Right cardiac atrium (tissue), 5 donors: ENCODE measurements at places on chromosomes 7 and 10. TPM values are rescaled to one million over a fixed set of nuclear protein-coding genes. Genes with fewer than 3 reads are reported as not detected.
A peak's percentile ranks its signal among the peaks of the same experiment; 100 is the strongest.

DNA sequence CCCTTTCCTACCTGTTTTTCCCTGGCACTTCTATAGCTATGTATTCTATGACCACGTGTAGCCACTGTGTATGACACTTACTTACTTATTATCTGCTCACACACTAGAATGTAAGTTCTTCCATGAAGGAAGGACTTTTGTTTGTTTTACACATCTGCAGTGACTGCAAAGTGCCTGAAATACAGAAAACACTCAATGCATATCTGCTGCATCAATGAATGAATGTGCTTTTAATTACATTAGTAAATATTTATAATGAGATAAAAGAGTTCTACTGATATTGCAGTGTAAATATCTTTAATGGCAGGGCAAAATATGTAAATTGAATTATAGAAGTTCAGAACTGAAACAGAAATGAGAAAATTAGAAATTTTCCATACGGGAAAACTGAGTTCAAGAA, 43.5 kb upstream of the CDC14C start:
- no peak for DNase-seq

- no peak for DNase-seq
These were observed 40.4 kb downstream of the GNA12 start for GRCh38 chr7:2803755-2804154.

UBTD1 gene
- 27.6 TPM for total RNA-seq

DNA sequence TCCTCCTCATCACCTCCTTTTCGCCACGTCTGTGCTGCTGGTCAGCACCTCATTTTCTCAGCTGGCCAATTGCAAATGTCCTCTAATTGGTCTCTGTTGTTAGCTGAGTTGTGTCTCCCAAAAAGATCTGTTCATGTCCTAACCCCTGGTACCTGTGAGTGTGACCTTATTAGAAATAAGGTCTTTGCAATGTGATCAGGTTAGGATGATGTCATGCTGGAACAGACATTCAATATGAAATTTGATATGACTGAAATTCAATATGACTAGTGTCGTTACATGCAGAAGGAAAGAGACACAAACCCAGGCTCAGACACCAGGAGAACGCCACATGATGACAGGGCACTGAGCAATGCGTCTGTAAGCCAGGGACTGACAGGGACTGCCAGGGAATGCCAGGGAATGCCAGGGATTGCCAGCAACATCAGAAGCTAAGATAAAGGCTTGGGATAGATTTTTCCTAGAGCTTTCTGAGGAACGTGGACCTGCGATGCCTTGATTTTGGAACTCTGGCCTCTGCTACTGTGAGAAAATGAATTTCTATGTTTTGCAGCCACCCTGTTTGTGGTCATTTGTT, 77.5 kb upstream of the CXCL12 start:
- DNase-seq: no peak

DNA sequence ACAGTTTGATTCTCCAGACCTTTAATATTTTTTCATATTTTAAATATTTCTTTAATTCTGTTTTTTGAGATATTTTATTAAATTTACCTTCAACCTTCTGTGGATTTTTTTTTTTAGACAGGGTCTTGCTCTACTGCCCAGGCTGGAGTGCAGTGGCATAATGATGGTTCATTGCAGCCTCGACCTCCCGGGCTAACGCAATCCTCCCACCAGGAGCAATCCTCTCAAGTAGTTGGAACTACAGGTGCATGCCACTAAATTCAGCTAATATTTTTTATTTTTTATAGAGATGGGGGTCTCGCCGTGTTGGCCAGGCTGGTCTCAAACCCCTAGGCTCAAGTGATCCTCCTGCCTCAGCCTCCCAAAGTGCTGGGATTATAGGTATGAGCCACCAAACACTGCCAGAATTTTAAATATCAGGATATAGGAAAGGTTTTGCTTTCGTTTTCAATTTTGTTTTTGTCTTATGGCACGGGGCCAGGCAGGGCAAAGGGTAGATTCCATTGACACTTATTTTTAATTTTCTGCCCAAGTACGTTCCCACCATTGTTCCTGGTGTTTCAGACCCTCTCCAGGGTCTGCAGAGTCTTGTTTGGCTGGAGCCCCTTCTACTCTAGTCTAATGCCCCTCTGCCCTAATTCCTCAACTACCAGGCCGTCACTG, 1.2 kb downstream of the TACC2 start:
- DNase-seq: no peak

DNA sequence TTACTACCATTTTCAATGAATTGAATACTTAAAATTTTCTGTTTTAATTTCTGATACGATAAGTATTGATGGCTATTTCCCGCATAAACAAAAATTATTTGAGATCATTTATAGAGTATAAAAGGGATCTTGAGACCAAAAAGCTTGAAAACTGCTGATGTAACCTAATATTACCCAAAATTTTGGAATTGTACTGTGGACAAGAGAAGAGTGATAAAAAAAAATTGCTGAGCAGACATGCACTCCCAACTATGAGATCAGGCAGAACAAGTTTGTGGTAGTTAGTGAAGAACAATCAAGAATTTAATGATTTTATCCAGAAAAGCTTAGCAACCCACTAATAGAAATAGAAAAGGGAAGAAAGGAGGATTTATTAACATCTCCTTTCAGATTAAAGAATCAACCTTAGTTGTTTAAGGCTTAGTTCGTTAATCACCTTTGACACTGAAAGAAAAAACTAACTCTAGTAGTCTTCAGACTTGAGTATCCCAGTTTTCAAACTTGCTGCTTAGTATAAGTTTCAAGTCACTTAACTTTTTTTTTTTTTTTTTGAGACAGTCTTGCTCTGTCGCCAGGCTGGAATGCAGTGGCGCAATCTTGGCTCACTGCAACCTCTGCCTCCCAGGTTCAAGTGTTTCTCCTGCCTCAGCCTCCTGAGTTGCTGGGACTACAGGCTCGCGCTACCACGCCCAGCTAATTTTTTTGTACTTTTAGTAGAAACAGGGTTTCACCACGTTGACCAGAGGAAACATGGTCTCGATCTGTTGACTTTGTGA, 50.6 kb upstream of the ZC3HAV1 start:
- no peak for DNase-seq

DNA sequence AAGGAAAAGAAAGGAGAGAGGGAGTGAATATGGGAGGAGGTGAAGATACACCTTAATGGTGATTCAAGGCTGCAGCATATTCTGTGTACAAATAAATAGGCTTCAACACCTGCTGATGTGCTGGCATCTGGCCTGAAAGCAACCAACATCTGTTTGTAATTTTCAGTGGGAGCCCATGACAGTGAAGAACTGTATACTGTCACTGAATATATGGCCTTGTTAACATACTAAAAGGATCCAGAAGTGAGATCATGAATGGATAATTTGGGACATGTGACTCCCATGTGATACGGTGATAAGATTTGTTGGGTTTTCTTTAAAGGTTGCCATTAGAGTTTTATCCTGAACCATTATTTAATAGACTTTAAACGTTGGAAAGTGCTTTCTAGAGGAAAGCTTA, 459.3 kb downstream of the CNTNAP2 start:
- no peak for DNase-seq

- DNase-seq: no peak
These were observed 4.9 kb upstream of the VWA2 start for GRCh38 chr10:114234132-114234531.

GRCh38 chr7:128453836-128454804, 1.6 kb upstream of the HILPDA start:
- peak; percentile 95 for DNase-seq

PTN gene
- total RNA-seq: 27.0 TPM

DNA sequence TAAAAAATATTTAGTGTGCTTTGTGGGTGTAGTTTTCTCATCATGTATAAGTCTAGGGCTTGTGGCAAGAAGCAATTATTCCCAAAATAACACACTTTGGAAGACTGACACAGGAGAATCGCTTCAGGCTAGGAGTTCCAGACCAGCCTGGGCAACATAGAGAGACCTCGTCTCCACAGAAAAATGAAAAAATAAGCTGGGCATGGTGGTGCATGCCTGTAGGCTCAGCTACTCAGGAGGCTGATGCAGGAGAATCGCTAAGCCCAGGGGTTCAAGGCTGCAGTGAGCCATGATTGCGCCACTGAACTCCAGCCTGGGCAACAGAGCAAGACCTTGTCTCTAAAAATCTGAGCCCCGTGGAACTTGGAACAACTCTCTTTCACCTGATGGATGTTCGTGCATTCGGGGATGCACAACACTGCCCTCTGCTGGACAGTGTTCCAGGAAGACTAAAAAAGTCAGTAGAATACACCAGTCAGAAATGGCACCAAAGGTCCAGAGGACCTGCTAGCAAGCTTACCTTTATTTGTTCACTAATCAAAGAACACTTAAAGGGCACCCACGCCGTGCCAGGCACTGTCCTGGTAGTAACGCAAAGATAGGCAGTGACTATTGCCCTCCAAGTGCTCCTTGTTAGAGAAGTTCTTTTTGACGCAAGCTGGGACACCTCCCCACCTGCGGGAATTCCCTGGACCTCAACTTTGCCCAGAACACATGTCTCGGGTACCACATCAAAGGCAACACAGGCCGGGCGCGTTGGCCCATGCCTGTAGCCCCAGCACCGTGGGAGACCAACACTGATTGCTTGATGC, 81.9 kb upstream of the CALN1 start:
- DNase-seq: peak; percentile 63

- no peak for DNase-seq
These were observed 2.4 kb downstream of the TCTN3 start for GRCh38 chr10:95691281-95691680.

UCMA gene
- total RNA-seq: not detected

- no peak for DNase-seq
These were observed 220.9 kb upstream of the HABP2 start for GRCh38 chr10:113331961-113332360.

DNA sequence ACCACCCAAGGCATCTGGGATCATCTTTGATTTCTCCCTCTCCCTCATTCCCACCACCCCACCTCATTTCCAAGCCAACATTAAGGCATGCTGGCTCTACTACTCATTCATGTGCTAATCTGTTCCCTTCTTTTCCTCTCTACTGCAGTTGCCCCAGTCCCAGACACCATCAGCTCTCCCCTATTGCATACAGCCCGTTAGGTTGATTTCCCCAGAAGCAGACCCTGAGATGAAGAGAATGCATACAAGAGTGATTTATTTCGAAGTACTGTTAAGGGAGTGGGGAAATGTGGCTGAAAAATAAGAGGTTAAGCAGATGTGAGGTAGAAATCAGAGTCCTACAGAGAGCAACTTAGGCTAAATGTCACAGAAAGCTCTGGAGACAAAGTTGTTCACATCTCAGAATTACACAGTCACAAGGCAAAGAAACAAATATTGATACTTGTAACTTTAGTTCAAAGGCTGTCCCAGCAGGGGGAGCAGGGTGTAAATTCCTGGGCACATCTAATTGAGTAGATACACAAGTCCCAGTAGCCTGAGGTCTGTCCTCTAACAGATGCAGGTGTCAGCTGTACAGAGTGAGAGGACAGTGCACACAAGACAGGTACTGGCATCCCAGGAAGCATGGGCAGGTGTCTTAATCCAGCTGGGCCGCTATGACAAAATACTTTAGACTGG, 20.9 kb downstream of the AKR1D1 start:
- no peak for DNase-seq

SLC13A1 gene
- total RNA-seq: not detected

PGAM2 gene
- 946 TPM for total RNA-seq

TSPAN33 gene
- total RNA-seq: 13.5 TPM

ACHE gene
- 13.7 TPM for total RNA-seq

TFPI2 gene
- 1.6 TPM for total RNA-seq

DNA sequence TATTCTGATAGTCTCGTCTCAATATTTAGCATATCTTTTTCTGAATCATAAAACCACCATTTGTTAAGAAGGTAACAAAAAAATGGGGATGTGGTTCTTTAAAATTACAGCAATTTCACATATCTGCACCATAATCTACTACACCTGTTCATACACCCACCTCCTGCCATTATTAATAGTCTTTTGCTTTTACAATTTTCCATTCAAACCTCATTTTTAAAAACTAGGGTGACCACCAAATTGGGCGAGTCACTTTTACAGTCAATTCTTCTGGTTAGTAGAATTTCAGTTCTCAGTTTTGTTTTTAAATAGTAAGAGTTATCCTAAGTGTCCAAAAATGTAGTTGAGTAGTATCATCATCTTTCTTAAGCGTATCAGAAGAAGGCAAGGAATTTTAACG, 48.4 kb upstream of the GSAP start:
- no peak for DNase-seq

HHEX gene
- total RNA-seq: 5.4 TPM

GDF10 gene
- 1.8 TPM for total RNA-seq

ATRNL1 gene
- 2.0 TPM for total RNA-seq

DNA sequence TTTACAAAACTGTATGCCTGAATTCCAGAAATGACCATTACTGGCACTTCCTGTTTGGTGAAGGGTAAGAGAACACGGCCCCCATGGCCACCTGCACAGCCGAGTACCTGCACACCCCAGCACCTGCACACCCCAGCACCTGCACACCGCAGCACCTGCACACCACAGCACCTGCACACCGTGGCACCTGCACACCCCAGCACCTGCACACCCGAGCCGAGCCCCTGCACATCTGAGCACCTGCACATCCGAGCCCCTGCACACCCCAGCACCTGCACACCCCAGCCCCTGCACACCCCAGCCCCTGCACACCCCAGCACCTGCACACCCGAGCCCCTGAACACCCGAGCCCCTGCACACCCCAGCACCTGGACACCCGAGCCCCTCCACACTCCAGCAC, 243.5 kb downstream of the DNAJB6 start:
- DNase-seq: no peak

LIPK gene
- not detected for total RNA-seq

DOCK1 gene
- total RNA-seq: 20.8 TPM

- no peak for DNase-seq
These were observed 155.5 kb upstream of the POT1 start for GRCh38 chr7:125085084-125085483.

MALRD1 gene
- 2.2 TPM for total RNA-seq

DNA sequence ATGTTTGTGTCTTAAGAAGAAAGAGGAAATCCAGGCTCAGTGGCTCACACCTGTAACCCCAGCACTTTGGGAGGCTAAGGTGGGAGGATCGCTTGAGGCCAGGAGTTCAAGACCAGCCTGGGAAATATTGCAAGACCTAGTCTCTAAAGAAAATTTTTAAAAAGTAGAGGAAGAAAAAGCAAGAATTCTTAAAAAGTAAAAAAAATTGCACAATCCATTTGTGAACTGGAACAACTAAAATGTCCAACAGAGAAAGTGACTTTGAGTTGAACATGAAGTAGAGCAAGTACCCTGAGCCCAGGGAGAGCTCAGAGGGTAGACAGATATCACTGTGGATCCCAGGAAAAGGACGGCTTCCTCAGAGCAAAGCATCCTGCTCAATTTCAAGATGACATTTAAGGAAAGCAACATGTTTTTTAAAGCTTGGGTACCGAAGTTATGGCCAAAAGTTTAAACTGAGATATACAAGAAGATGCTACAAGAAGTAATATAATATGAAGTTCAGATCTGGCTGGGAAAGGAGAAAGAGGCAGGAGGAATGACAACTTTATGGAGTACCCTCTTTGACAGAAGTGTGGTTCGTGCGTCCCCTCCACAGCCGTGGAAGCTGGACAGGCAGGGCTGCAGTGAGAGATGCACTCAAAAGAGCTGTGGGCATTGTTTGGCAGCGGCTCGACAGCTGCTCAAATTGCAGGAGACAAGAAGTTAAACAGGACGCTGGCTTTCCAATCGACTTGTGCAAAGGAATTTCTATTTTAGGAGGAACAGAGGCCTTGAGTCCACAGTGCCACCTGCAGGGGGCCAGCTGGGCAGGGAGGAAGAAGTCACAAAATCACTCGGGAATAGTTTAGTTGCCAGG, 201.3 kb downstream of the JCAD start:
- peak; percentile 81 for DNase-seq

OR9A2 gene
- total RNA-seq: not detected

PDE1C gene
- 94.4 TPM for total RNA-seq
